ENCODE measurements at places on chromosomes 6 and 20.

DNA sequence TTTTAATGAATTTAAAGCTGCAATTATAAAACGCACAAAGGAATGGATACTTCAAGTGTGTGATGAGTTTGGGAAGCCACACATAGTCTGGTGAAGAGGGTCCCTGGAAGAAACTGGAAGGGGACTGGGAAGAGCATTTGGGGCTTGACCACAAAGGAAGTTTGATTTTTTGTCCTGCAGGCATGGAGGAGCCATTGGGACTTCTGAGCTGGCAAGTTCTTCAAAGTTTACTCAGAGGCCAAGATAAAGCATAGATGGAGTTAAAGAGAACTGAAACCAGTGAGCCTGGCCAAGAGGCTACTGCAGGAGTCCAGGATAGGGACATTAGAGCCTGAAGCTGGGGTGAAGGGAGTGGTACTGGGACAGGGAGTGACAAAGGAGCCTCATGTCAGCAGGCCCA, 95.0 kb downstream of the AIG1 start:
- peak; percentile 22 for DNase-seq

DNA sequence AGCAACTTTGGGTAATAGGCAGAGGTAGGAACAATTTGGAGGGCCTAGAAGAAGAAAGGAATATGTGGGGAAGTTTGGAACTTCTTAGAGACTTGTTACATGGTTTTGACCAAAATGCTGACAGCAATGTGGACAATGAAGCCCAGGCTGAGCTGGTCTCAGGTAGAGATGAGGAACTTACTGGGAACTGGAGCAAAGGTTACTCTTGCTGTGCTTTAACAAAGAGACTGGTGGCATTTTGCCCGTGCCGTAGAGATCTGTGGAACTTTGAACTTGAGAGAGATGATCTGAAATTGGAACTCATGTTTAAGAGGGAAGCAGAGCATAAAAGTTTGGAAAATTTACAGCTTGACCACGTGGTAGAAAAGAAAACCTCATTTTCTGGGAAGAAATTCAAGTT, 28.3 kb upstream of the TMEM200A start:
- DNase-seq, result no peak

GRCh38 chr6:151186306-151186705, 53.5 kb upstream of the AKAP12 start:
- DNase-seq, result no peak

- DNase-seq, result no peak
Measured at GRCh38 chr6:134429861-134430380, 112.0 kb upstream of the SGK1 start.

GRCh38 chr6:145015739-145016558, 719.4 kb downstream of the EPM2A start:
- DNase-seq, result no peak

- no peak for DNase-seq
Measured at GRCh38 chr20:18223409-18223808, 64.9 kb upstream of the ZNF133 start.

DNA sequence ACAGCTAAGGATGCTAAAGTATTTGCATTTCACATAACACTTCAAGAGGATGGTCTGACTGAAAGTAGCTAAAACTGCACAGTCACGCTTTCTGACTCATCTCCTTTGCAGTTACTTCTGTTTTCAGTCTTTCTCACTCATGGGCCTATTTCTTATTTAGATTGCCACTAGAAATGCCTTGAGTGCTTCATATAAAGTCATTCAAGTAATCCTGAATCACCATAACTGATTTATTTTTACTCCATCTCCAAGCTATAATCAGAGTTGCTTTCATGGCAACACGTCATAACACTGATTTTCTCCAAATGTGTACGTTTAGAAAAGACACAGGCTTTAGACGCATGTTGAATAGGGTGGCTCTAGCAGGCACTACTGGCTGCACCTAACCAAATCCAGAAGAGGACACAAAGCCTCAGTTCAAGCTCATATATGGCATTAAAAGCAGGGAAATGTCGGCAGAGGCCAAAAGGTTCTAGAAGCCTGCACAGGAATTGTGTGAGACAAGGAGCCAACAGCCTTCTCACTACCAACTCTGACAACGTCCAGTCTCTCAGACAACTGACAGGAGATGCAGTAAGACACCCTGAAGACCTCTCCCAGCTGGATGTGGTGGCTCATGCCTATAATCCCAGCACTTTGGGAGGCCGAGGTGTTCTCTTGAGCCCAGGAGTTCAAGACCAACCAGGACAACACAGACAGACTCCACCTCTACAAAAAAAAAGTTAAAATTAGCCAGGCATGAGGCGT, 64.1 kb upstream of the BEND6 start:
- DNase-seq, result peak; percentile 51

GRCh38 chr6:167569879-167570278, 245.0 kb downstream of the TTLL2 start:
- no peak for DNase-seq

DNA sequence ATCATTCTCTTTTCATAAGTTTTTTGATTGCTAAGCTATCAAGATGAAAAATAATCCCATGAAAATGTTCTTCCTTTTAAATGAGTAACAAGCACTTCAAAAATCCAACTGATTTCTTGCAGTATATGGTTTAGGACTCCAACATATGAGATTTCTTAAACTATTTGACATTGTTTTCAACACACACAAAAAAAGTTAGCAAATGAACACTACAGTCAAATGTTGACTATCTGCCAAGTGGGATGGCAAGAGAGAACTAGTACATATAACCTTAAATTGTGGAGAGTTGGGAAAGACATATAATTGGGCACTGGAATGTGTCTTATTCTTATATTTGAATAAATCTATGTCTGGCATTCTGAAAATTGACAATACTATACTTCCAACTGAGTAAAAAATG, 15.6 kb downstream of the COL21A1 start:
- no peak for DNase-seq

GRCh38 chr6:53916804-53917463, 122.1 kb downstream of the LRRC1 start:
- peak; percentile 65 for DNase-seq

- DNase-seq, result no peak
Measured at GRCh38 chr20:47330933-47331708, 25.4 kb downstream of the ZMYND8 start.

DNA sequence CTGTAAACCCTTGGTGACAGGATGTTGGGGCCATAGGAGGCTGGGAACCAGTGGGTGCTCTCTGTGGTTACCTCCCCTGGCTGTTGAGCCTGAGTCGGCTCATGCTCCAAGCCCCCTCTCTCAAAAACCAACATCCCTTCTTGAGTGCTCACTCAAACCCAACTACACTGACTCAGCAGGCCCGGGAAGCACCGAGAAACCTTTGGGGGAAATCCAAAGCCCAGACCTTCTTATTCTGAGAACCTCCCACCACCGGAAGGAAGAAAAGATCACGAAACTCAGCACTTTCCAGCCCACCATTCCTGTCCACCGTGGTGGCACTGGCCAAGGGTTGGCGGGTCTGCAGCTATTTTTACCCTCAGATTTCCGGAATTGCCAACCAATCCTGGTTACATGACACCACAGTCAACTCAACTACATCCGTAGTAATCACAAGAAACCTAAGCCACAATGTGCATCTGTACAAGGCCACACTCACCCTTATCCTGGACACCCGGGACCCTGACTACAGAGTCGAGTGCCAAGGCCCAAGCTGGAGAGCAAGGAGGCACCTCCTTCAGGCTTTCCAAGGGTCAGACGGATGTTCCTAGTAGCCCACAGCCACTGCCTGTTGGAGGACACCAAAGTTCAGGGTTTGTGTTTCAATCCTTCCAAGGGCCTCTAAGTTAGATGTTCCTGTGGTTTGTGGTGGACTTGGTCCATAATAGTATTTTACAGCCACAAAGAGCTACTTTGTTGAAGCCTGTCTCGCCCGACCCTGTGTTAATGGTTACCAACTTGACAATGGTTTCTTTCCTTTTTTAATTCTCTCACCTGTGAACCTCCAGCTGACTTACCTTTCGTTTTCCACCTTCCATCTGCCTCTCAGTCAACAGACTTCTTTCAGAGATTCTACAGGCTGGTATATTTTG, 317.0 kb downstream of the CDC5L start:
- no peak for DNase-seq

- no peak for DNase-seq
Measured at GRCh38 chr6:112486454-112486853, 139.3 kb downstream of the RFPL4B start.

GRCh38 chr6:124577734-124578281, 384.4 kb upstream of the RNF217 start:
- no peak for DNase-seq

DNA sequence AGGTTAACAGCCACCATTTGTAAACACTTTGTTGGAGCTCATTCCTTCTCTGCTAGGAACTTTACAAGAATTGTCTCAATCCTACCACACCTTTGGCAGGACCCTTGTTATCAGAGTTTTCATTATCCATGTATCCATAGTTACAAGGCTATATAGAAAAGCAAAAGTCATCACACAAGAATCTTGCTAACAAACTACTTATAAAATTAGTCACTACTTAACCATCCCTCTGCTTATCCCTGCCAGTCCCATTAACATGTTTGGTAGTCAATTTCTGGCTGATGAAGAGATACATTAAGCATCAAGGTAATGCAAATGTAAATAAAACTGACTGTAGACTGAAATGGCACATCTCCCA, 10.4 kb downstream of the ZSWIM3 start:
- DNase-seq, result no peak

DNA sequence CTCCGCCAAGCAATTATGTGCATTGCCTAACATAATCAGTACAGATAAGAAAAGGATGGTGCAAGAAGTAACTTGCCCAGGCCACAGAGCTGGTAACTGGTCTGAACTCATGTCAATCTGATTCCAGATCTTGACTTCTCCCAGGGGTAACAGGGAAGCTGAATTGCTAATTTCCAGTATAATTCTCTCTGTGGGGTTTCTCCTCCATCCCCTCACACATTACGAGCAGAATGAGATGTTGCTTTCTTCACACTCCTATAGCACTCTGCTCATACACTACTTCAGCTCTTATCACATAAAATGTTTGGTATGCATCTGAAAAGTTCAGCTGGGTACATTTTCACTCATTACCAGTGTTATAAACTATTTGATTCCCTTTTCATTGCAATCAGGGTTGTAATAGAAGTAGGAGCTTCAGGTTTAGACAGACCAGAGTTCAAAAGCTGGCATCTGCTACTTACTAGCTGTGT, 24.0 kb upstream of the LRRC1 start:
- DNase-seq, result no peak

DNA sequence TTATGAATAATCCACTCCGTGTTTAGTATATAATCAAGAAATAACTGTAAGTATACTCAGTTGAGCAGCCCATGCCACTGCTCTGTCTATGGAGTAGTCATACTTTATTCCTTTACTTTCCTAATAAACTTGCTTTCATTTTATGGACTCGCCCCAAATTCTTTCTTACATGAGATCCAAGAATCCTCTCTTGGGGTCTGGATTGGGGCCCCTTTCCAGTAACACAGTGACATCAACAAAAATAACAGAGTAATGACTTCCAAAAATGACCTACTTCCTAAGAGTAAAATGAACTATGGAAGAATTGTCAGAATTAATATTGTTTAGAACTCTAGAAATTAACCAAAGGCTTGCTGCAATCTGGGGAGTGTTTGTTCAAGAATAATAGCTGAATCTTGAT, 8.8 kb downstream of the OR2H1 start:
- DNase-seq, result no peak

GRCh38 chr6:11442495-11442894, 95.1 kb upstream of the TMEM170B start:
- DNase-seq, result no peak

GRCh38 chr6:157990321-157991066, 8.8 kb downstream of the SYNJ2 start:
- DNase-seq, result no peak

- no peak for DNase-seq
Measured at GRCh38 chr20:51480507-51481270, 61.8 kb downstream of the NFATC2 start.

All from Ammon's horn (tissue), 1 donor.